Fibroblast of the aortic adventitia (primary cell): ENCODE measurements at places on chromosomes 6 and 20.

DNA sequence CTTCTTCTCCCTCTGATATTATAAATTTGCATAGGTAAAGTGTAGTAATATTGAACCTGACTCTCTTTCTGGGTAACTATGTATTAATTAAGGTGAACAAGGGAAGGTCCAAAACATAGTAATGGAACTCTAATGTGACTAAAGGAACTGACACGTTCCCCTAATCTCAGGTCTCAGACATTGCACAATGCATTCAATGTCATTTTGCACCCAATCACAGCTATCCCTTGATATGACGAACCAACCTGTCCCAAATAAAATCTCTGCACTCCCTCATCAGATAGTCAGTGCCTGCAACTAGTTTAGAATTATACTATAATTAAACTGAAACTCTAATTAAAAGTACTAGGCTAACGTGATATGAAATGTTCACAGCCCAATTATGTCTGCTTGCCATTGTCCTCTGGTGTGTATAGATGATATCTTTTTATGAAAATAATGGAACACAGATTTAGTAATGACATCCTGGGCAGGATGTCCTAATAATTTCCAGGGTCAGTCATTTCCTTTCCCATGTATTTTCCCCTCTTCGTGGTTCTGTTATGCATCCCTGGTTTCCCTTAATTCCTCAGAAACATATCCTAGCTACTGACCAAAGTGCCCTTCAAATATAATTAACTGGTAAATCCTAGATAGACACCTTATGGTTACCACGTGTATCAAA, 36.8 kb downstream of the PTPRK start:
- no peak for DNase-seq

DNA sequence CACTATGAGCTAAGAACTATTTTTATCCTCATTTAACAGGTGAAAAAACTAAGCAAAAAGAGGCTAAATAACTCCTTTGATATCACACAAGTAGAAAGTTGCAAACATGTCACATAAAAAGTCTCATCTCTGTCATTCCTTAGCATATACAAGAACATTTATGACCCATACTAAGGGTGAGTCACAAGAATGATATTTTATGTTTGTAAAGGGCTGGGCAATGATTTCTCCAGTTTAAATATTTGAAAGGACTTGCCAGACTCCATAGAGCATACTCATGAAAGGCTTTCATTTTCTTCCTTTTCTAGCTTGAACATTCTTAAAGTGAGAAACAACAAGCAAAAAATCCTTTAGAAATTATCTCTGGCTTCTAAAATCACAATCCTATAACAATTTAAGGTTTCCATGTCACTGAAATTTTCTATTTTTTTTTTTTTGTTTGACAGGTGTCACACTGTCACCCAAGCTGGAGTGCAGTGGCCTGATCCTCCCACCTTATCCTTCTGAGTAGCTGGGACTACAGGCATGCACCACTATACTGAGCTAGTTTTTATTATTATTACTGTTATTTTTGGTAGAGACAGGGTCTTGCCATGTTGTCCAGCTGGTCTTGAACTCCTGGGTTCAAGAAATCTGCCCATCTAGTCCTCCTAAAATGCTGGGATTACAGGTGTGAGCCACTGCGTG, 338.0 kb upstream of the KHDRBS2 start:
- DNase-seq, result no peak

GRCh38 chr6:31547727-31548543, 527 bp downstream of the NFKBIL1 start:
- DNase-seq, result peak; percentile 25

- DNase-seq, result no peak
These were observed 55.6 kb downstream of the DSTN start for GRCh38 chr20:17625246-17626051.
